Eye (tissue), 1 donor: ENCODE measurements at places on chromosomes 7 and 10.

DNA sequence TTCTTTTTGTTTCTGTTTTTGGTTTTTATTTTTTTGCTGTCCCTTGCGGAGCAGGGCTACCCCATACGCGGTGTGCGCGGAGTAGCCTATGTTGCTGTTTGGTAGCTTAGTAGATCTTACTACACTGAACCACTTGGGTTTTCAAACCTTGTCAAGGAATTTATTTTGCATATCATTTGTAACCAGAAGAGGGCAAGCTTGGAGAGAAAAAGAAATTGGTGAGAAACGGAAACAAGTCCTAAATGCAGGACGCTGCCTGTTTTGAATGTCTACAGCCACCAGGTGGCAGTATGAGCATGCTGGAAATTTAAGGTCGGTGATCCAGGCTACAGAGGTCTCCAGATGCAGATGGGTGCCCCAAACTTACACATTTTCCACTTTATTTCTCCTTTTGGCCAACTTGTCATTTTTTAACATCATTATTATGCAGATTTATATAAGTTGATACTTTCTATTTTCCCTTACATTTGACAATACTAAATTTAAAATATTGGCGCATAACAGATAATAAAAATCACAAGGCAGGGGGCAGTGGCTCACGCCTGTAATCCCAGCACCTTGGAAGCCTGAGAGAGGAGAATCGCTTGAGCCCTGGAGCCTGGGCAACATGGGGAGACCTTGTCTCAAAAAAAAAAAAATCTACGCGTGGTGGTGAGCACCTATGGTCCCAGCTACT lies 15.3 kb upstream of the TRA2A start:
- DNase-seq: peak; percentile 95

- DNase-seq: peak; percentile 24
Observed at GRCh38 chr7:158328376-158329013, 259.1 kb downstream of the PTPRN2 start.

GRCh38 chr7:156639426-156640256 lies 933 bp upstream of the RNF32 start:
- no peak for DNase-seq

DNA sequence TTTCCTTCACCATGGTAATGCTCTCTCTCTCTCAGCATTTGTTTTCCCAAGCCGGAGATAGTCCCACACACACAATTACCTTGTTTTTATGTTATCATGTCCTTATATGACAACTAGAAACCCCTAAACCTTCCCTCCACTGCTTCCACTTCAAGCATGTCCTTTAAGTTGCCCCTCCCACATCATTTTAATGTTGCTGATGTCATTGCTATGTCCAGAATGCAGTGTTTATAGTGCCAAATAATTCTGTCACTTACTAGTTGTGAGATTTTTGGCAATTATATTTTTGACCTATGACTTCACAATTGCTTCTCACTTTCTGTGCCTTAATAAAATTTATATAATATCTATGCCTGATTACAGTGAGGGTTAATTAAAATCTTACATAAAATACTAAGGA lies 645.9 kb downstream of the XPNPEP1 start:
- DNase-seq: no peak

DNA sequence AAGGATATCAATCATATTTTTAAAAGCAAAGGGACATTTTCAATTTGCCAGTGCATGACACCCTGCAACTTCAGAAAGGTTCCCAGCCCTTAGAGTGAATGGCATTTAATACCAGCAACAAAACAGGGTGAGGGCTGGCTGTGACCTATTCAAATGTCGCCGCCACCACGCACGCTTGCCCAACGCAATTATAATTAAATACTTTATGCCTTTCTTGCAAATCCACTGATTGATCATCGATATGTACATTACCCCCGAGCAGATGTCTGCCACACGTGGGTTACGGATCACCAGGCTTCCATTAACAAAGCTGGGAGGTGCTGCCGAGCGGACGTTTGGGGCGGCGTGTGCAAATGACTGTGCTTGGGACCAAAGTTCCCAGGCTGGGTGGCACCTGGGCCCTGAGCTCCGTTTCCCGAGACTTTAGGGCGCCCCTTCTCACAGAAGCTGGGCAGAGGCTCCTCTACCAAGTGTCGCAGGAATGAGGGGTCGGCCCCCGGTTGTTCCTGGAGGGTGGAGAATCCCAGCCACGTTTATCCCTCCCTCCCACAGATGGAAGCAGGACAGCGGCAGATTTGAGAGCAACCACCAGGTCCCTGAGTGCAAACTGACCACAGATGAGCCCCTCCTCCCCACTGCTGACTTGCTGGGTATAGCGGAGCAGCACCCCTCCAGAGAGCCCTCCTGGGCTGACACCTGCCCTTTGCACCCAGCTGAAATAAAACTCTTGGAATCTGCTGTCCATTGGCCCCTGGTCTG lies 3.9 kb downstream of the FOXL3 start:
- DNase-seq: no peak

DNA sequence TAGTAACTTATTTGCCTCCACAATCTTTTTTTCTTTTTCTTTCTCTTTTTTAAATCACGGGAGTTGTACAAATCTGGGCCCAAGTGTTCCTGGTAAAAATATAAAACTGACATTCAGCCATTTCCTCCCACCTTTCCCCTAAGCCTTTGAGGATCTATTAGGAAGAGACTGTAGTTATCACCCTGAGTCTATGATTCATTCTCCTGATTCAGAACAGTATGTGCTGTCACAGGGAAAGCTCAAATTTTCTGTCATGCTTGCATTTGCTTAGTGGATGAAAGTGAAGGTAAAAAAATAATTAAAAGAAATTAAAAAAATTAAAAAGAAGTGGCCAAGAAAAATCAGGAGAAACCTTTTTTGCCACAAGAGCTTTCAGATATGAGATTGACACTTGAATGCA lies 71.7 kb downstream of the KIF20B start:
- no peak for DNase-seq

DNA sequence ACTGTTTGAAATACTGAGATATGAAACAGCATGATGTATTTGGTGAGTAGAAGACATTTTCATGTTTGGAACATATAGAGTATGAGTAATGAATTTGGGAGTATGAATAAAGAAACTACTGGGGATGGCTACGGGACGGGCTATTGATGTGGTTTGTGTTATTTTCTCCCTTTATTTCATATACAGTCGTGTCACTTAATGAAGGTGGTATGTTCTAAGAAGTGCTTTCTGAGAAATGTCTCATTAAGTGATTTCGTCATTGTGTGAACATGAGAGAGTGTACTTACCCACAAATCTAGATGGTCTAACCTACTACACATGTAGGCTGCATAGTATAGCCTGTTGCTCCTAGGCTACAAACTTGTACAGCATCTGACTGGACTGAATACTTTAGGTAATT lies 106.3 kb downstream of the CCNY start:
- no peak for DNase-seq

DNA sequence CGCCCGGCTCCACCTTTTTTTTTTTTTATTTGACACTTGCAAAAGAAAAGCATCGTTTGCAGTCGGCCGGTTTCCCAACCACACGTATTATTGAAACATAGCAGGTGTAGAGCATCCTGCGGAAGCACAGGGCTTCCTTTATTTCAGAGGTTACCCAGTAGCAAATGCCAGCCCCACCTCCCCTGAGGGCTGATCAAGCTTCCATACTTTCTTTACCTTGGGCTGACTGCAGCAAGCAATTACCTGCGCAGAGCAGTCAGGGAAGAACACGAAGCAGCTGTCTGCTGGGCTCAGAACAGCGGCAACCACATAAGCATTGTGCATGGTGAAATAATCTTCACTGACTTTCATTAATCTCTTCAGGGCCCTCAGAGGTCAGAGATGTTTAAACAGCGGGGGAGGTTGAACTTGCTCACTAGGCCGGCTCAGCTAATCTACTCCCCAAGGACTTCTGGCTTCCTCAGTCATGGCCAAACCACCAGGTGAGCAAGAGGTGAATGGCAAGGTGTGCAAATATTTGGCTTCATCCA lies 784.7 kb upstream of the AUTS2 start:
- DNase-seq: peak; percentile 13

GRCh38 chr7:152633504-152633903 lies 42.4 kb downstream of the XRCC2 start:
- no peak for DNase-seq

- DNase-seq: peak; percentile 8
Observed at GRCh38 chr7:85135977-85136376, 50.9 kb downstream of the SEMA3D start.

- no peak for DNase-seq
Observed at GRCh38 chr7:31851119-31851518, 164.1 kb downstream of the PPP1R17 start.

DNA sequence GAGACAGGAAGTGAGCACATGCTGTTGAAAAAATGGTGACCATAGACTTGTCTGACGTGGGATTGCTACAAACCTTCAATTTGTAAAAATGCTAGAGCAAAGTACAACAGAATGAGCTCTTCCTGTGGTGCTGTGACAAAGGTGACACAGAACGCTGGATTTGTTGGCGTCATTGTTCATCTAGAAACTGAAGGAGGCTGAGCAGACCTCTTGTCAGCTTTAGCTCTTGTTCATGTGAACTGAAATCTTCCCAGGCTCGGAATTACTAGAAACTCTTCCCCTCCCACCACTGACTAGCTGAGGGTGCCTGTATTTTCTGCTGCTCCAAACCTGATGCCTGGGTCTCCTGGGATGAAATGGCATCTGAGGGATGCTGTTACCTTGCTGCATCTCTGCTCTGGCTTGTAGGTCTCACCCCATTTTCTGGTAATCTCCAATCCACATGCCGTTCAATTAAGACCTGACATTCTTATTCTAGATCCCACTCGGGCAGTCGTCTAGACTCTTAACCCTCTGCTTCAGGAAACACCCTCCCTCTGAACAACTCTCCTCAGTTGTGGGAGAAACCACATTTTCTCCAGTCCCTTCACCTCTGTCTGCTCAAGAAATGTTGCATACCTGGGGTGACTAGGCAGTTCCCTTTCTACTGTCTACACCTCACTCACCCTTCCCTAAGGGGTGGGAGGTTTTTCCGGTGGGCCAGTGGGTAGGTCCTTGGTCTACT lies 349.3 kb downstream of the CXCL12 start:
- DNase-seq: no peak

DNA sequence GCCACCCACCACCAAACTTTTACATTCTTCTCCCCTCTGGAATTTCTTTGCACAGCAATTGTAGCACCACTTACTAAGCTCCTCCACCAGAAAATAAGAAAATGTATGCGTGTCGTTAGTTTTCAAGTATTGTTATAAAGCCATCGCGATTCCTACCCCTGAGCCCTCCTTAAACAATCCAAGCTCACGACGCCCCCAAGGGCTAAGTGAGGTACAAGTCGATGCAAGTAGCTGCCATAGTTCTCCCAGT lies 1.3 kb downstream of the FRAT2 start:
- peak; percentile 82 for DNase-seq

DNA sequence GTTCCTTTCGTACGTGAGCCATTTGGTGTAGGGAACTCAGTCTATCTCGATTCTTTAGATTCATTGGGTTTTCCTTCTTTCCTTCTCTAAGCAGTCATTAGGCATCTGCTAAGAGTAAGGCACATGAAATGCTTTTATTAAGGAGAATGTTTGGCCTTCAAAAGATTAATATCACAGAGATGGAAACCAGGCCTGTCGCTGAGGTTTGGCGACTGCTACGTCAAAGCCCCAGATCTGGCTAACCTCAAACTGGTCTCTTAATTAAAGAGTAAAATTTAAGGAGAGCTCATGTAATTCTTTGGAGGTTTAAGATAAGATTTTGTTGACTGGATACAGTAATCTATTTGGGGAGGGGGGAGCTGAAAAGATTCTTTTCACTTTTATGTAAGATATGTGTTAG lies 189.8 kb downstream of the JCAD start:
- no peak for DNase-seq

DNA sequence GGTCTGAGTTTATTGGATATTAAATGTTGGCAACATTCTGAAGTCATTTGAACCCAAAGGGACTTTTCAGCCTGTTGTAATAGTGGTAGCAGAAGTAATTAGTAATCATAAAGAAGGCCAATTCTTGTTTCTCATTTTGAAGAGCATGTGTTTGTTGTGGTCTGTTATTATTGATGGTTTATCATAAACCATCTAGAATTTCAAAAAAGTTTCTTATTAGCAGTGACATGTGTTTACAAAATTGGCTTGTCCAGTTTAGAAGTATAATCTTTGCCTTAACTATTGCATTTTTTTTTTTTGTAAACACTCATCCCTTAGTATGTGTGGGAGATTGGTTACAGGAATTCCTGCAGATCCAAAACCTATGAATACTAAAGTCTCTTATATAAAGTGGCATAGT lies 177.8 kb downstream of the BBS9 start:
- no peak for DNase-seq

DNA sequence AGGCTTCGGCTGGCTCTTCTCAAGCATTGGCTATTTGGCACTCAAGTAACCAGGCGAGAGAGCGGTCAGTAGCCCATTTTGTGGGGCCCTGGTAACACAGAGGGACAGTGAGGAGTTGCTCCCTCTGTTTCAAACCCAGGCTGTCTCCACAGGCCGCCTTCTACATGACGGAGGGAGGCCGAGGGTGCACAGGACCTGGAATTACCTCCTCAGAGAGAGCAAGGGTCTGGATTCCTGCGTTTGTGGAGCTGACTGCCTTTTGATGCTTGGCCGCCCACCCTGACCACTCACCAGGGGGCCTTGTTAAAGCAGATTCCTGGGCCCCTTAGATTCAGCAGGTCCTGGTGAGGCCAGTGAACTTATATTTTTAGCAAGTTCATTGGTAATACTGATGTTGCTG lies 12.3 kb downstream of the UPP1 start:
- no peak for DNase-seq

- DNase-seq: no peak
Observed at GRCh38 chr7:86201767-86202166, 441.9 kb upstream of the GRM3 start.

GRCh38 chr7:50528266-50529092 lies 36.7 kb downstream of the DDC start:
- no peak for DNase-seq

DNA sequence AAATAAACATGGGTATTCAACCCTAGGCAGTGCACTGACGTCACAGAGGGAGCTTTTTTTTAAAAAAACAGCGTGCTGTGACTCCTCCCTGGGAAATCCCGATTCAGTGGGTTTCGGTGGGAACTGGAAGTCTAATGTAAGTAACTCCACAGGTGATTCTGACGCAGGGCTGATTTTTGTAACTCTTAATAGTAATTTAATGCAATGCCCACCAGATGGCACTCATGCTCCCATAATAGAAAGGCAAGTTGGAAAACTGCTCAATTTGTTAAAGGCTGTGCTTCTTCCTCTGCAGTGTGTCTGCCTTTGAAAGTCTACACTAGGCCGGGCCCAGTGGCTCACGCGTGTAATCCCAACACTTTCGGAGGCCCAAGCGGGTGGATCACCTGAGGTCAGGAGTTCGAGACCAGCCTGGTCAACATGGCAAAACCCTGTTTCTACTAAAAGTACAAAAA lies 10.9 kb upstream of the RSU1 start:
- peak; percentile 91 for DNase-seq

DNA sequence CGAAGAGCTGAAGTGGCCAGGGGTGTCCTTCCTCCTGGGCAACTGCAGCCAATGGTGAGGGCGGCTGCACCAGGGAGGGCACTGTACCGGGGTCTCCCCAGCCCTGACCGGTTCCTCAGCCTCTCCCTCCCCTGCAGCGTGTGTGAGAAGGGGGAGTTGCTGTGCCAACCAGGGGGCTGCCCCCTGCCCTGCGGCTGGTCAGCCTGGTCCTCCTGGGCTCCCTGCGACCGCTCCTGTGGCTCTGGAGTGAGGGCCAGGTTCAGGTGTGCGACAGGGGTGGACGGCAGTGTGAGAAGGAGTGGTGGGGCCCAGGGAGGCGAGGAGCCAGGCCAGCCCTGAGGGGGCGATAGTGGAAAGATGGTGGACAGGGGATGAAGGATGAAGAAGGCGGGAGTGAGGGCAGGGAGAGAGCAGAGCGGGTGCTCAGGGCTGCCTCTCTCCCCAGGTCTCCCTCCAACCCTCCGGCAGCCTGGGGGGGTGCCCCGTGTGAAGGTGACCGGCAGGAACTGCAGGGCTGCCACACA lies 30.2 kb upstream of the ZNF467 start:
- no peak for DNase-seq
